ENCODE measurements at places on chromosomes 16 and 17.

DNA sequence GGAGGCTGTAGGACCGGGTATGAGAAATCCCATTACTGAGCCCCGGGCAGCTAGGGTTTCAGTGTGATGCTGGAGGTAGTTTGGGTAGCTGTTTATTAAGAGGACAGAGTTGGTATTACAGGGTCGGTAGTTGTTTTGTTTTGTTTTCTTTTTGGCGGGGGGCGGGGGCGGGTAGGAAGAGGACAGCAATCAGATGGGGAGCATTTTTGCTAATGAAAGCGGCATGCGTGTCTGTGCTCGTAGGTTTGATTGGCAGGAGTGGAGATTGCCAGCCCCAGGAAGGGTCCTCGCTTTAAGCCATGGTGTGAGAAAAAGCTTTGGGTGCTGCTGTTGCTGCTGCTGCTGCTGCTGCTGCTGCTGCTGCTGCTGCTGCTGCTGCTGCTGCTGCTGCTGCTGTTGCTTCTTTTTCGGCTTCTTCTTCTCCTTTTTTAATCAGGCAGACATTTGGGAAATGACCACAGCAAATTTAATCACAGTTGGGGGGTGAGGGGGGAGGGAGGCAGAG is 498.5 kb upstream of the ZFHX3 start:
- DNase-seq = no peak

GRCh38 chr17:14672830-14673229 is 371.9 kb downstream of the HS3ST3B1 start:
- DNase-seq = no peak

- DNase-seq = no peak
These were observed 102.8 kb upstream of the SMIM36 start for GRCh38 chr17:55614061-55614460.

DNA sequence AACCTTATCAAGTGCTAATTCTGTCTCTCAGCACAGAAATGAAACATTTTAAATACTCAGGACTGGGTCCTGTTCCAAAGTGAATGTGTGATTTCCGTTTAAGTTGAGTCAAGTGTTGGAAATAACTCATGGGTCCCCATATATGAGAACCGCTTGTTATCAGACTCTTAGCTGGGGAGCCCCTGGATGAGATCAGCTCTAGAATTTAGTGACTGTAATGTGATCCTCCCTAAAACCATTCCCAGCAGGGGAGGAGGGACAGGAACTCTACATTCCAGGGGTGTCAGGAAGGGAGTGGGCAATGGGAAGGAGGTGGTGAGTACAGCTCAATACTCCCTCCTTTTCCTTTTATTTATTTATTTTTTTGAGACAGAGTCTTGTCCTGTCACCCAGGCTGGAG is 37.5 kb downstream of the OTOA start:
- DNase-seq = no peak

GRCh38 chr17:40343219-40344119 is 21.1 kb downstream of the GJD3 start:
- DNase-seq = peak; percentile 51

DNA sequence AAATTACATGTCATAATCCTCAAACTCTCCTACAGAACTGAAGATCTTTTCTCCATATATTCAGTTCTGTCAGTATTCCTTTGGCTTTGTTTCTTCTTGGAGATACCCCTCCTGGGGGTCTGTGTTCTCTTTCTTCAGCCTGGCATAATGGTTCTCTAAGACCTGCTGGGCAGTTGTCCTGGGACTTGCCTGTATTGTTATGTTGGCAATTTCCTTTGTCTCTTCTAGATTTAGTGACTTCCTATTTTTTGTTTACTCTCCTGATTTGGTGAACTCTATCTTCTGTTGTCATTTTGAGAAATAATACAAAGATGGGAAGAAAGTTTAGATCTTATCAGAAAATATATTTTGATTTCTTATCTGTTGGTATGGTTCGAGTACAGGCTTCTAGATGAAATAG is 127.8 kb downstream of the GOSR1 start:
- DNase-seq = no peak

All from left colon (tissue), 2 donors.